ENCODE measurements at places on chromosomes 11 and 22. TPM values are rescaled to one million over a fixed set of nuclear protein-coding genes. Genes with fewer than 3 reads are reported as not detected.

Gene OR1S2
- polyA plus RNA-seq: not detected

Gene GSTT2
- 1.1 TPM for polyA plus RNA-seq

Gene OR8A1
- not detected for polyA plus RNA-seq

Gene PHLDA2
- 14.4 TPM for polyA plus RNA-seq

Gene UCP3
- polyA plus RNA-seq: 0.53 TPM

Gene TSSK2
- polyA plus RNA-seq: not detected

Gene DNAJB7
- not detected for polyA plus RNA-seq
